CD4-positive, alpha-beta T cell treated with Interleukin-15 for 1 hour (primary cell): ENCODE measurements at places on chromosomes 1 and 21.

GRCh38 chr1:147225193-147225730, at the start of gene FMO5:
FMO5 (minus strand) TSS chr1:147225339; CDS start chr1:147225029, 310 bp downstream.
- peak; percentile 46 for DNase-seq

DNA sequence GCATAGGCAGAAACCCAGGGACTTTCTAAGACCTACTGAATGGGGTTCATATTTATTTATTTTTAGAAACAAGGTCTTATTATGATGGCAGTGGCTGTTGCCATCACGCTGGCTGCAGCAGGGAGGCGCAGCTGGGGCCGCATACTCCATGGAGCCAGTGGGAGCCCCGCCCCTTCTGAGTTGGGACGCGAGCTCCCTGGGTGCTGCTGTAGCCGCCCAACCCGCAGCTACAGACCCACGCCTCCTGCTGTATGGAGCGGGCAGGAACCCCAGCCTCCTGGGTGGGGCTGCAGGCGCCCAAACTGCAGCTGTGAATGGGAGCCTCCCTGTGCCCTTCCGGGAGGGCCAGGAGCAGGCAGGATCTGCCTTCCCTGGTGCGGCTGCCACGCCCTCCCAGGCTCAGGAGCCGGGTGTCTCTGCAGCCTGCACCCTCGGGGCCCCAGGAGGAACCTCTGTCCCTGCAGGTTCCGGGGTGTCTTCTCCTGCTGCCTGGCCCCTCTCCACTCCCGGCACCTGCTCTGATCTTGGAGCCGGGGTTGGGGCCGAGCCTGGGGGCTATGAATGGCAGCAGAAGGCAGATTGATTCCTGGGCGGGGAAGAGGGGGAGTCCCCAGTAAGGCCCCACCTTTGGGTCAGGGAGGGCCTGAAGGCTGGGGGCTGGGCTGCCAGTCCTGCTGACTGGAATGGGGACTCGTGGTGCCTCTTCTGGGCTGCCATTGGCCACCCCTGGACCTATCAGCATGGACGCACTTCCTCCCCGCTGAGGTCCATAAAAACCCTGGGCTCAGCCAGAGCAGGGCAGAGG, 66.5 kb upstream of the LRRN2 start:
- DNase-seq, result no peak

GRCh38 chr1:110393691-110394492, 3.1 kb upstream of the SLC16A4 start:
- no peak for DNase-seq

DNA sequence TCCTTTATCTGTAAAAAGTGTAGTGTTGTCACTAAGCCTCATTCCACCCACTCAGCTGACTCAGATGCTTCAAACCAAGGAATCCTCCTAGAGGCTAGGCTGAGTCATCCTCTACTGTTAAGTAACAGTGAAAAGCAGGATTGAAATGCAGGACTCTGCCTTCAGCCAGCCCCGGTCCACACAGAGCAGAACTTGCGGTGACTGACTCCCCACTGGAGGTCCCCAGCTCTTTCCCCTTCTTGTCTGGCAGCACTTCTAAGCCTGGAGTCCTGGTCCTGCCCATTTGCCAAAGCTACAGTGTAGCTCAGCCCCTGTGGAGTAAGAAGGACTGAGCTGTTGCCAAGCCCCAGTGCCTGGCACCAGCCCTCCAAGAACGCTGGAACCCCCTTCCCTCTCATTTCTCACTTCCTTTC, 1.7 kb downstream of the RAB7B start:
- DNase-seq, result peak; percentile 48

GRCh38 chr1:208433971-208434370, 189.8 kb upstream of the PLXNA2 start:
- DNase-seq, result no peak

DNA sequence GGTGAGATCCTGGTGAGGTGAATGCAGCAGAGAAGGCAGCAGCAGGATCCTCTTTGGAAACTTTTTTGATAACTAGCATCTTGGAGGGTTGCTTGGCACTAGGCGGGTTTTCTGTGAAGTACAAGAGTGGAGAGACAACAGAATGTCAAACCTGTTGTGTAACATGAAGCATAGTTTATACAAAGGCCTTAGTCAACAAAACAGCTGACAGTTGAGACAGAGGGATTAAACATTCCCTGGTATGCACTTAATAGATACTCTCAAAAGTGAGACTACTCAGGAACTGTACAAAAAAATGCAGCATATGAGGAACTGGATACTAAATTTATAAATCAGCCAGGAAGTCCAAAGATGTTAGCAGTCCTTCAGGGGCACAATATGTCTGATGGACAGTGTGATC, 16.4 kb upstream of the CCDC17 start:
- no peak for DNase-seq

- DNase-seq, result no peak
These were observed 102.8 kb upstream of the SOD1 start for GRCh38 chr21:31556662-31557061.

DNA sequence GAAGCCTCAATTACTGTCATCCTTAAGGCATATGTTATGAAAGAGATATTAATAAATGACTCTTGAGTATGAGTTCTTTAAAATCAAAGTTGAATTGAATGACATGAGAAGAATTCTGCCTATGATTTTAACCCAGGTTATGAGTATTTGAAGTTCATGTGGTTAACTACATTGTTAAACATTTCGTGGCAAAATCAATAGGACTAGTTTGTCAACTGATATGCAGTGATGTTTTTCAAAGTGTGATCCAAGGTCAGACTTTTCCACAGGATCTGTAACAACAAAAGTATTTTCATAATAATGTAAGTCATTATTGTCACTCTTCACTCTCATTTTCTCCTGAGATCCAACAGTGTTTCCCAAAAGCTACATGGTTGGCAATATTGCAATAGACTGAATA, 189.5 kb downstream of the DENND1B start:
- no peak for DNase-seq

- DNase-seq, result no peak
These were observed 6.3 kb downstream of the RGS5 start for GRCh38 chr1:163196449-163196787.

GRCh38 chr1:156987715-156988114, 57.8 kb downstream of the ARHGEF11 start:
- DNase-seq, result no peak

- no peak for DNase-seq
These were observed 30.3 kb upstream of the TACSTD2 start for GRCh38 chr1:58607391-58607790.

DNA sequence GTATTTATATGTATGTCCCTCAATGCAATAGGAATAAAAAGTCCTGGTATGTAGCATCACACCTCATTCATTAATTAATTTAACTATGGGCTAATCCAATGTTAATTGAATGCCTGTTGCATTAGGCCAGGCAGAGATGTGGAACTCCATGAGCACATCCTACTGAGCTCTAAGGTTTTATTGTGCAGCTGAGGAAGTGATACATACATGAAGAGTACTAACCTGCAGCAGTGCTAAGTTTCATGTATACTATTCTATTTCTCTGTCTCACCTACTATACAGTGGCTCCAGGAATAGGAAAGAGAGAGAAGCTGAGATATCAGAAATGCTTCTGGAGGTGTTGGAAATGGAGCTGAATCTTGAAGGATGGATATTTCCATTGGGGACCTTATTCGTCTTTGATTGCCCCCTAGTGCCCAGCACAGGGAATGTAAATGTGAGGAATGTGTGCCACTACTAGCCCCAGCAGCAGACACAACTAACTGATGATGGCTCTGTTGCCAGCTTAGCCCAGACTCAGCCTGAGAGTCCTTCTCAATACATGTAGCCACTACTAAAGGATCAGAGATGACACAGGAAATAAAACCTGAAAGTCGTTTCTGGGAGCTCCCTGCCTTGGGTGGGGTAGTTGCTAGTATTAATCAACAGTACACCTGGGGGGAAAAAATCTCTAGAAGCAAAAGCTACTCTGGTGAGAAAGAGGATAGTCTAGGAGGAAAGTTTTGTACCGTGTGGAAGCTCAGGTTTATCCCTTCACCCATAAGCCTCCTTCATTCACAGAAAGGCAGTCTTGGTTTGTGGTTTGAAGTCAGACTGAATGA, 173.3 kb upstream of the FOXD3 start:
- DNase-seq, result no peak

DNA sequence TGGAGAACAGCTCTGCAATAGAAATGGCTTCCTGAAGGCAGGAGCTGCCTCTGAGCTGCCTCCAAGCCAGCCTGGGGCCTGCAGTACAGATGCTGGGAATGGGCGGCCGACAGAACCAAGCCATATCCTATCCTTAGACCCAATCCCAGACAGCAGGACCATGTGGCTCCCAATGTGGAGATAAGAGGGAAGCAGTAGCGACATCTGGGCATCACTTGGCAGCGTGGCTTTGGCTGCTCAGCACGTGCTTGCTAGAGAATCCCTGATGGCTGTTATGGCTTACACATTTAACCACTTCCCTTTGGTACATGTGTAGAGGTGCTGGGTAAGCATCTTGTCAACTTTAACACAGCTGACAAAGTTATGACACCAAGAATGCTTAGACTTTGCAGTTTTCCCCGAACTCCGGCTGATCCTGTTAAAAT, 87.7 kb downstream of the MAN1C1 start:
- DNase-seq, result no peak

DNA sequence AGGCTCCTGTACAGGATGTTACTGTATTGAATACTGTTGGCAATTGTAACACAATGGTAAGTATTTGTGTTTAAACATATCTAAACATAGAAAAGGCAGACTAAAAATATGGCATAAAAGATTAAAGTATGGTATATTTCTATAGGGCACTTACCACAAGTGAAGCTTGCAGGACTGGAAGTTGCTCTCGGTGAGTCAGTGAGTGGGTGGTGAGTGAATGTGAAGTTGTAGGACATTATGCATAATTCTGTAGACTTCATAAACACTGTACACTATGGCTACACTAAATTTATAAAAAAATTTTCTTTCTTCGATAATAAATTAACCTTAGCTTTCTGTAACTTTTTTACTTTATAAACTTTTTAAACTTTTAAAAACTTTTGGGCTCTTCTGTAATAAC, 13.7 kb upstream of the TRIM62 start:
- DNase-seq, result no peak

DNA sequence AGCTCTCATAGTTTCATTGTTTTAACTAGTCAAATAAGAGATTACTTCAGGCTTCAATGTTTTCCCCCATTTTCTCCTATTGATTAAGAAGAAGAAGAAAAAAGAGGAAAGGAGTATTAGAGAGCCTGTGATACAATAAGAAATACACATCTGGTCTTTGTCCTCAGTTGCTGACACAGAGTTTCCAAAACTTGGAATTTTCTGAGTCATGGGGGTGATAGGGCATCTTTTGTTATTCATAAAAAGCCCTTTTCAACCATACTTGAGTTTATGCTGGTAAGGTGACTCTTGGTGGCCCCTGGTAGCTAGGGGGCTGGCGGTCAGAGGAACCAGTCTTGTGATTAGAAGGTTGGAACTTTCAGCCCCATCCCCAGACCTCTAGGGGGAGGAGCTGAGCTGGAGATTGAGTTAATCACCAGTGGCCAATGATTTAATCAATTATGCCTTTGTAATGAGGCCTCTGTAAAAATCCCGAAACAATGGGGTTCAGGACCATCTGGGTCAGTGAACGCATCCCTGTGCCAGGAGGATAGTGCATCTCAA, 28.9 kb upstream of the KLF18 start:
- no peak for DNase-seq

- no peak for DNase-seq
These were observed 210.1 kb downstream of the GIPC2 start for GRCh38 chr1:78255846-78256245.

- DNase-seq, result no peak
These were observed 12.4 kb downstream of the PSEN2 start for GRCh38 chr1:226882631-226883409.

- no peak for DNase-seq
These were observed 11.6 kb upstream of the HIPK1 start for GRCh38 chr1:113917400-113918082.

- no peak for DNase-seq
These were observed 183.6 kb downstream of the GIPC2 start for GRCh38 chr1:78229344-78229743.

DNA sequence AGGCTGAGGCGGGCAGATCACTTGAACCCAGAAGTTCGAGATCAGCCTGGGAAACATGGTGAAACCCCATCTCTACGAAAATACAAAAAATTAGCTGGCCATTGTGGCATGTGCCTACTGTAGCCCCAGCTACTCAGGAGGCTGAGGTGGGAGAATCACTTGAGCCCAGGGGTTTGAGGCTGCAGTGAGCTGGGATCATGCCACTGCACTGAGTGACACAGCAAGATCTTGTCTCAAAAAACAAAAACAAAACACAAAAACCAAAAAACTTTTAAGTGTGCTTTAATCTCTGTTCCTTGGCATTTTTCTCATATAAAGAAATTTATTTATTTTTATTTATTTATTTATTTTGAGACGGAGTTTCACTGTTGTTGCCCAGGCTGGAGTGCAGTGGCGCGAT, 208.2 kb downstream of the URB2 start:
- DNase-seq, result no peak

DNA sequence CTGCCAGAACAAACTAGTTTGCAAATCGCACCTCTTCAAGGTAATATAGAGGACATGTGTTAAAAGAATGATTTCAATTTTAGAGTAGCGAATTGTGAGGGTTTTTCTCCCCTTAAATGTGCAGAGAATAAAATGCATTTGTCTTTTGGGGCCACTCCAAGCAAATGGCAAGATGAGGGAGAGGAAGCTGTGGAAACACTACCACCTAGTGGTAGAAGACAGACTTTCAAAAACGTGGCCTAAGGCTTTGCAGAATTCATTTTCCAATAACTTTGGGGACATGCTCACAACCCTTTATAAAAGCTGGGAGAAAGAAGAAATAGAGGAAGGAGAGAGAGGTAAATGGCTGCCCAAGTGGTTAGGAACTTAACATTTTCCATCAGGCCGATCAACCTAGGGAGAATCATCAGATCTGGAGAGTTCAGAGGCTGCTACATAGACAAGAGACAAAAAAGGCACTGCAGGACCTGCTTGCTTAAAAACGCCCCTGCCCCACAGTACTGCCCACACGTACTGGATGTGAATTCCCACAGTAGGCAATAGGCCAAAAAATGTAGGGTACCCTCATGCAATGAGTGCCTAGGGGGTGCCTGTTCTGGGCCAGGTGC, 15.7 kb upstream of the RCAN1 start:
- no peak for DNase-seq
